Activated CD4-positive, alpha-beta T cell treated with anti-CD3 and anti-CD28 coated beads for 24 hours (primary cell): ENCODE measurements at places on chromosomes 2 and 18.

GRCh38 chr2:1993711-1994682, 249.7 kb upstream of the PXDN start:
- no peak for DNase-seq

GRCh38 chr18:3060667-3061580, 48.0 kb upstream of the LPIN2 start:
- peak; percentile 27 for DNase-seq

DNA sequence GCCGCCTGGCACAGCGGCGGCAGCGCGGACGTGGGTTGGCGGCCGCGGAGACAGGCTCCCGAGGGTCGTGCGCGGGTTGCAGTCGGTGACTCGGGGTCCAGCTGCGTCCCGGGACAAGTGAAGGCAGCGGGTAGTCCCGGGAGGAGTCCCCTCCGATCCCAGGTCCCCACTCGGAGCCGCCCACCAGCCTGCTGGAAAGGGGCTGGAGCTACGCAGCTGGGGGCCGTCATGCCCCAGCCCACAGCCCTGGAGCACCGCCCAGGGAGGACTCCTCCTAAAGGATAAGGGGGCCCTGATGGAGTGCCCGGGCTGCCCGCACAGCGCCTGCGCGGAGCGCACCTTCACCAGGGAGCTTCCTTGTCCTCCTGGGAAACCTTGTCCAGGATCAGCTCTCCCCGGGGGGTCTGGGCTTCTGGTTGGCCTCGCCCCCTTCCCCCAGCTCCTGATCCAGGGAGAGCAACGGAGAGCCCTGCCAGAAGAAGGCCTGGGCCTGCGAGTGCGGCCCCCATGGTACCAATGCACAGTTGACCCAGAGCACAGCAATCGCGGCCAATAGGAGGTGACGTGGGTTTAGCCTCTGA, 25.9 kb upstream of the ALPP start:
- no peak for DNase-seq

DNA sequence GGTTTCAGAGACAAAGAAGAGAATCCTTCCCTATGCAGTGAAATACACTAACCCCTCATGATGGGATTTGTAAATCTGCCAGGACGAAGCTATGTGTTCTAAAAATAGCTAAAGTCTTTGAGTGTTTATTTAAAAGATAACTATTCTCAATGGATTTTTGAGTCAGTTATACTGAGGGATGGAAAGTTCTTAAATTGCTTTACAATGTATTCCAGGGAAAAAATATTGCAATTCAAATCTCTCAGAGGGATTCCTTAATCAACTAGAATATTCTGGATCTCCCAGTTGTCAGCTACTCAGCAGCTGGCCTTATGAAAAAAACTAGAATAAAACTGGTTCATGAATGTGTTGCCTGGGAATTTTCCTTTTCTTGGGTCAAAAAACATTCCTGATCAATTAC, 312.4 kb downstream of the PLCL1 start:
- no peak for DNase-seq

GRCh38 chr18:54129448-54130067, 94.9 kb downstream of the MBD2 start:
- DNase-seq = no peak

DNA sequence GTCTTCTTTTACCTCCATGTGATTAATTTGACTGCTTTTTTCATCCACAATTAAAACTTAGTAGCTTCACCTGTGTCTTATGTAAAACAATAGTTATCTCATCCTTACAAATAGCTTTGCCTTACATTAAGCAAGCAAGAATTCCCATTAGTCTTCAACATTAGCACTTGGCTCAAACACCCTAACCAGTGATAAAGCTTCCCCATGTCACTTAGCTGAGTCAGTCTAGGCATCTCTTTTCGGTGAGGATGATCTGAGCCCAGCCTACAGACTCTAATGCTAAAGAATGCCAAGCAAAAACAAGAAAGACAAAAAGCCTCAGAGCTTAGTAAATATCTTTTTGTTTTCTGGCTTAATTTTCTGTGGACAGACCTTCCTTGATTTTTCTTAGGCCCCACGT, 26.1 kb downstream of the GAD1 start:
- no peak for DNase-seq

- no peak for DNase-seq
Measured at GRCh38 chr18:78595453-78595852, 384.2 kb upstream of the SALL3 start.

- DNase-seq = no peak
Measured at GRCh38 chr2:7915302-7916091, 766.4 kb upstream of the ID2 start.

DNA sequence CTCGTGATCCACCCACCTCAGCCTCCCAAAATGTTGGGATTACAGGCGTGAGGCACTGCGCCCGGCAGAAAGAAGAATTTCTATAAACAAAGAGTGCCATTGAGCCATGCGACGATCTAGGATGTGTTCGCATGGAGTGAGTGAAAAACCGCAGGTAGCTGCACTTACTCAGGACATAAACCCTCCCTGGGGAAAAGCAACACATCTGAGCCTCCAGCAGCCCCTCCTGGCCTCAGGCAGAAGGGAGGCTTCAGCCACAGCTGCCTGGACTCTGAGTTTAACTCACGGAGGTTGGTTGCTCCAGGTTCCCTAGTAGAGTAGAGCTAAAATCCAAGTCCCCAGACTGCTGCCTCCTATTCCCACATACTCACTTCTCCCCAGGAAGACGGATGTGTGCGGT, 11.3 kb upstream of the STK25 start:
- DNase-seq = no peak

DNA sequence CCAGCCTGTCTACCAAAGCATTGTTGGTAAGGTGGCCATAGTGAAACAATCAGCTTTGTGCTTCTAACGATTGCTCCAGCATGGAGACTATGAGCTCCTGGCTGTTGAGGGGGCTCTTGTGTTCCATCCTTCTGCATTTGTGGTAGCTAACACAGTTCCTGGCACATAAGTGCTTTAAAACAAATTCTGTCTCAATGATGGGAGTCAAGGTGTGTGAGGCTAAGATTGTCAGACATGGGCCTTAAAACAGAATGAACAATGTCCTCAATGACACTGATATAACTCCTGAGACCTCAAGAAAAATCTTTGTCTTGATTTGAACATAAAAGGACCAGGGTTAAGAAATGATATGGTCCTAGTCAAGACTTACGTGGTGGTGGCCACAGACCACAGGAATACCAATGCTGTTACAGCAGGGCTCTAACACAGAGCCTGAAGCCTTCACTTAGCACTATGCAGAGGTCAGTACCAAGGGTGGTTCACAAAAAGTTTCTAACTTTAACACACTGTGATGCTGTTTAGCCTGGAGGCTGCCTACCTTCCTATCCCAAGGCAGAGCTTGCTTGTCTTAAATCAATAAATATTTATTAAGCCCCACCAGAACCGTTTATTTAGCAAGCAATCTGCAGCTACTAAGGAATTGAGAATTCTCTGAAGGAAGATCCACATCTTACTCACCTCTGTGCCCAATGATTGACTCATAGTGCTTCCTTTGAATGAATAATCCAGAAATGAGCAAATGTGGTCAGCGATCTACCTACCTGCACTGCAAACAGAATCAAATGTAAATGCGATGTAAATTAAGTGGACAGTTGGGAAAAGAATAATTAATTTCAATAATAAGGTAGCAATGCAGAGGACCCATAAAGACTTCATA, 35.1 kb downstream of the EVA1A start:
- DNase-seq = no peak

DNA sequence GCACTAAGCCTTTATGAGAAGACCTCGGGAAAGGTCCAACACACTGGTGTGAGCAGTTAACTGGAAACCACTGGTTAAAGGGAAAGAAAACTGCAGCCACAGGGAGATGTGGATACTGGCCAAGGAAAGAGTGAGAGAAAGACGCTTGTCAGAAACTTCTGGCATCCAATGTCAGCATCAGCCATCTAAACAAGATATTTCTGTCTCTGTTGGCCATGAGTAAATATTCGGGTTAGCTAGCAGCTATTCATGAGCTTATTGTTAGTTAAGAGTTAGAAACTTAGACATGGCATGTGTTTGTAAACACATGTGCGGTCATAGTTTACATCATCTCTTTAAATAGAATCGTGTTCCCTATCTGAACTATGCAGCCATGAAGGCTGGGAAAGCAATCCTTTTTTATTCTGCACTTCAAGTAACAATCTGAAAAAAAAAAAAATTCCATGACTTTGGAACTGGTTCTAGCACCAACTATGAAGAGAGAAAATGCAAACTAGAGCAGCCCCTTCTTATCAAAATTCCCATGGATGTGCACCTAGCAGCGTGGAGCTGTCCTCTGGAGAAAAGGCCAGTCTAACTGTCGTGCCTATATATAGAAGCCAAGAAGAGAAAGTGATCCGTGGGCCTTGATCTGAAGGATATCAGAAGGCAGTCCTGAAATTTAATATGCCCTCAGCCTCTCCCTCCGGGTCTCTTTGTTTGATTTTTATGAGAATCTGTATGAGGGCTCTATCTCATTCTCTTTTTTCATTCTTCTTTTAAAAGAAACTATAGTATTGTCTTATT, 84.0 kb upstream of the RFX8 start:
- DNase-seq = no peak

GRCh38 chr2:231472816-231473215, 8.5 kb upstream of the NCL start:
- no peak for DNase-seq

DNA sequence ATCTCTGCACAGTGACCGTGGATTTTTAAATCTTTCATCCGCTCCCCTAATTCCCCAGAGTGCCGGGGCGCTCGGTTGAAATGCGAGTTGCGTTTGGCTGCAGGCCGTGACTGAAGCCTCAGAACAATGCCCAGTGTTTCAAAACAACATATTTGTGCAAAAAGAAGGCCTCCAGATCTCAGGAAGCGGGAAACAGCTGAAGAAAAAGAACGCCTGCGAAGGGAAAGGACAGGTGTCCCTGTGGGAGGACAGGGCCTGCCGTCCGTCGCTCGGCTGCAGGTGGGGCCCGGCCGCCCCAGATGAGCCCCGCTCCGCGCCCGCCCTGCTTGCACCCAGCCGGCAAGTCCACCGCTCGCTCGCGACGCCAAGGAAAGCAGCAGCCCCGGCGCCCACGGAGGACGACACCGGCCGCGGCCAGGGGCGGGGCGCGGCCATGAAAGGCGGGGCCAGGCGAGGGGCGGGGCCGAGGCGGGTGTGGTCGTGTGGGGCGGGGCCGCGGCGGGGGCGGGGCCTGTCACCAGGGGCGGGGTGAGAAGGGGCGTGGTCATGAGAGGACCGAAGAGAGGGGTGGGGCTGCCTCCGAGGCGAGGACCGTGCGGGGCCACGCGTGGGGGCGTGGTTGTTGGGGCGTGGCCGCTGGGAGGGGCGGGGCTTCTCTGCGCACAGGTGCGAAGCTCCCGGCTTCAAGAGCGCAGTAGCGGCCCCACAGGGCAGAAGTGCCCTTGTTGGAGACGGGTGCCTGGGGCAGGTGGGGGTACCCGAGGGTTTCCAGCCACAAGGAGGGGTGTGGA, 17.6 kb upstream of the BOK start:
- DNase-seq = peak; percentile 53

DNA sequence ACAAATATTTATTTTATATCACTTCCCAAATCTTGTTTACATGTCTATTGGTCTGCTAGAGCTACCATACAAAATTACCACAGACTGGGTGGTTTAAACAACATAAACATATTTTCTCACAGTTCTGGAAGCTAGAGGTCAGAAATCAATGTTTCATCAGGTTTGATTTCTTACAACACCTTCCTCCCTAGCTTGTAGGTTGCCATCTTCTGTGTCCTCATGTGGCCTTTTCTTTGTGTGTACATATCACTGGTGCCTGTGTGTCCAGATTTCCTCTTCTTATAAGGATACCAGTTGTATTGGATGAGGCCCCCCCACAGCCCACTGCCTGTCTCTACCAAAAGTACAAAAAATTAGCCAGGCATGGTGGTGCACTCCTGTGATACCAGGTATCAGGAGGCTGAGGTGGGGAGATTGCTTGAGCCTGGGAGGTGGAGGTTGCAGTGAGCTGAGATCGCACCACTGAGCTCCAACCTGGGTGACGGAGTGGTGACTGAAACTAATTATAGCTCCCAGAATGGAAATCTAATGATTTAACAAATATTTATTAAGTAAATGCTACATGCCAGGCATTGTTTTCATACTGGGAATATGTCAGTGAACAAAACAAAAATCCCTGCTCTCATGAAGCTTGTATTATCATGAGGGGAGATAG, 13.6 kb downstream of the EML4 start:
- DNase-seq = no peak

DNA sequence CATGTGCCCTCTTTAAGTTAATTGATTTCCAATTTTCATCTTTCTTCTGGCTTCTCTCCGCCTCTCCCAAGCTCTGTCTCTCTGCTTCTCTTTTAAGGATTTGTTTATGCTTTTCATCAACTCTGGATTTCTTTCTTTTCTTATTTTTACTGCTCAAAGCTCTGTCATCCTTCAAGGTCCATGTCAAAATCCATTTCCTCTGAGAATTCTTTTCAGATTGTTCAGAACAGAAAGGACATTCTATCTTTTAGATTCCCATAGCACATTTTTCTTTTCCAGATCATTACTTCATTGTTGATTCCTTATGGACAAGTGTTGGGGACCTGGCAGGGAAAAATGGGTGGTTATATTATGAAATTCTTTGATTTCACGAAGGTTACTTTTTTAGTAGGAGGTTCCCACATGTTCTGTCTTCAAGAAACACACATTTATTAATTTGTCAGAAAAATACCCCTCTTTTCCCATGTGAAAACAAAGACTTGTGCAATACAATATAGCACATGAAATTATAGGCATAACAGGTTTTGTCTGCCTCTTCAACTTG, 12.3 kb downstream of the PMAIP1 start:
- no peak for DNase-seq

DNA sequence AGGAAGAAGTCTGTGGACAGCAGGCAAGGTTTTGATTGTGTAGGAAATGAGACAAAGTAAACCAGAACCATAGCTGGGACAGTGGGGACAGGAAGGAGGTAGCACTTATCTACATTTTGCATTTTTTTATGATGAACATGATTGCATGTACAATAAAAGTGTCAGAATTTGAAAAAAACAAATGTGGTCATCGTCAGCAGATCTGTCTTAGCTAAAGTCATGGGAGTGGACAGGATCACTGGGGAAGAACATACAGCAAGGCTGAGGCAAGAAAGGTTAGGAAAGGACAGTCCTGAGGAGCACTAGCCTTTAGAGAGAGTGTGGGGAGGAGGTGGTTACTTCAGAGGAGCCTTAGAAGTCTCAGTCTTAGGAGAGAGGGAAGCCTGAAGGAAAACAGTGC, 35.1 kb upstream of the SLC14A2 start:
- no peak for DNase-seq

- DNase-seq = no peak
Measured at GRCh38 chr18:63850020-63850419, 37.5 kb upstream of the SERPINB2 start.

DNA sequence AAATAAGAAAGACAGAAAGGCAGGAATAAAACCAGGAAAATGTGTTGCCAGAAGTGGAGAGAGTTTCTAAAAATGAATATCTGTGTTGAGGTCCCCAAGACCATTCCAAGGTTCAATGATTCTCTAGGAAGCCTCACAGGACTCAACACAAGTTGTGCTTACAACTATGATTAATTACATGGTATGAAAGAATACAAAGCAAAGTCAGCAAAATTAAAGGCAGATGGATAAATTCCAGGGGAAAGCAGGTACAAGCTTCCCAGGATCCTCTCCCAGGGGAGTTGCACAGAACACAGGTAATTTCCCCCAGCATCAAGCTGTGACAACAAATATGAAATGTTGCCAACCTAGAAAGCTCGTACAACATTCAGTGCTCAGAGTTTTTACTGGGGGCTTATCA, 154.4 kb upstream of the HNMT start:
- DNase-seq = no peak
